ENCODE measurements at places on chromosomes 4 and X. TPM values are rescaled to one million over a fixed set of nuclear protein-coding genes. Genes with fewer than 3 reads are reported as not detected.

Gene ASMT
- total RNA-seq = 0.13 TPM

Gene SH3TC1
- 9.6 TPM for total RNA-seq

Gene BMP3
- total RNA-seq = 2.0 TPM

Gene CACNA1F
- 0.09 TPM for total RNA-seq

Gene SYNPO2
- 53.6 TPM for total RNA-seq

Gene NCAPG
- 13.6 TPM for total RNA-seq

Gene BTK
- total RNA-seq = 1.5 TPM

Gene MAGEC2
- total RNA-seq = not detected

Gene PRRG3
- 12.6 TPM for total RNA-seq

Gene CLTRN
- total RNA-seq = 0.13 TPM

Gene ITGB1BP2
- 140 TPM for total RNA-seq

Gene RGS12
- 25.2 TPM for total RNA-seq

Gene CFP
- 3.2 TPM for total RNA-seq

Gene DIPK2B
- 14.4 TPM for total RNA-seq

Gene FAM236D
- total RNA-seq = not detected

Gene CHIC1
- total RNA-seq = 9.0 TPM

Gene SNCA
- total RNA-seq = 16.5 TPM

Gene PAGE4
- 1.2 TPM for total RNA-seq

Gene PHKA1
- total RNA-seq = 2.7 TPM

Gene LDOC1
- total RNA-seq = 6.5 TPM

Gene CT55
- total RNA-seq = 0.27 TPM

Gene TEX13C
- total RNA-seq = not detected

Gene NLGN4X
- 3.1 TPM for total RNA-seq

Gene AMTN
- total RNA-seq = not detected

Gene LCORL
- total RNA-seq = 16.4 TPM

Gene ARMCX4
- total RNA-seq = 18.5 TPM

Gene APLN
- 5.7 TPM for total RNA-seq

Gene L1CAM
- 0.84 TPM for total RNA-seq

Gene GAB3
- 6.5 TPM for total RNA-seq

Gene FBXO8
- 22.0 TPM for total RNA-seq

Gene PAQR3
- 5.5 TPM for total RNA-seq

Gene WDR17
- 0.22 TPM for total RNA-seq

Gene NRK
- 157 TPM for total RNA-seq

Gene LRBA
- 27.7 TPM for total RNA-seq

Gene CCDC160
- 0.13 TPM for total RNA-seq

Gene VAMP7
- total RNA-seq = 18.4 TPM

Gene ADRA2C
- total RNA-seq = 3.3 TPM

Gene PRDM5
- total RNA-seq = 25.3 TPM

Gene TMSB15C
- total RNA-seq = 5.3 TPM

Gene ACE2
- 0.04 TPM for total RNA-seq

Gene FGF5
- 0.09 TPM for total RNA-seq

Gene CNGA1
- total RNA-seq = 0.35 TPM

Gene BTC
- total RNA-seq = 7.1 TPM

Gene GYG2
- 1.7 TPM for total RNA-seq

Gene NXF2
- total RNA-seq = not detected

Gene RAB40AL
- total RNA-seq = 0.31 TPM

Gene HSFX3
- total RNA-seq = 1.0 TPM

Gene MAPK10
- 1.9 TPM for total RNA-seq

Gene SOD3
- 9.1 TPM for total RNA-seq

Gene EREG
- total RNA-seq = under 0.01 TPM

Gene MAGED4
- 11.6 TPM for total RNA-seq

Gene GAGE13
- total RNA-seq = not detected

Gene IL2
- total RNA-seq = not detected

Gene PDE6B
- 12.0 TPM for total RNA-seq

Gene GAGE12F
- not detected for total RNA-seq

Gene C4orf51
- total RNA-seq = not detected

Gene NPY1R
- 6.8 TPM for total RNA-seq

Gene S100P
- 2.1 TPM for total RNA-seq

Gene FAM47E
- 1.9 TPM for total RNA-seq

Measured in muscle of leg (tissue), 16 donors.